Activated CD4-positive, alpha-beta T cell treated with anti-CD3 and anti-CD28 coated beads for 36 hours (primary cell): ENCODE measurements at places on chromosomes 5 and 9.

DNA sequence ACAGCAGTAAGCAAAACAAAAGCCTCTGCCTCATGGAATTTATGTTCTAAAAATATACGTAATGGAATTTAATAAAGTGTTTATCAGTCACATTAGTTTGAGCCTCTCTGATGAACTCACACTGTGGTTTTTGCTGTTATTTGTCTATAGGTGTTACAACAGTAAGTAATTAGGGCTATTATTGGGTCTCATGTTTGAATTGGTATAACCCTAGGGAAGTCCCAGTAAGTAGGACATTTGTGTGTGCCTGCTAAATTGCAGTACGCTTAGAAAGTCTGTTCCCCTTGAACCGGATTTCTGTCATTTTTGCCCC lies 197.6 kb downstream of the NR3C1 start:
- peak overlapping the region; percentile 14 for H3K27ac ChIP-seq
- H3K27me3 ChIP-seq, result no peaks in the 10 kb centered on the region
- DNase-seq, result no peak
- H3K4me3 ChIP-seq, result no peak overlapping the region
- H3K4me1 ChIP-seq, result peaks cover 19% of the 10 kb centered on the region

- peaks cover 24% of the 10 kb centered on the region for H3K4me1 ChIP-seq
- no peak overlapping the region for H3K27ac ChIP-seq
- no peak for DNase-seq
- no peak overlapping the region for H3K4me3 ChIP-seq
Observed at GRCh38 chr9:137656416-137656815, 37.6 kb downstream of the EHMT1 start.

DNA sequence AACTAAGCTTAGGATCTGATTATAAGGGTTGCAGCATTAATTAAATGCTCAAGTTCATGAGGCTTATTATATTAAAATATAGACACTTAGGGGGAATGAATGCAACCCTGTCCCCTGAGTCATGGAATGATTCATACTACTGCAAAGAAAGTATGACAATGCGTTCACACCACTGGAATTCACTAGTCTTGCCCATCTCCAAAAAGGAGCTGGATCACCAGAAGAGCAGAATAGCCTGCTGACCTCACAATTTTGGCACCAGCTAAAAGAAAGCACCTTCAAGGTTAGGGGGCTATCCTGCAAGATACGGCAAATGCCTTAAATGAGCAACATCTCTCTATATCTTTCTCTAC lies 32.0 kb upstream of the TMED7 start:
- H3K4me1 ChIP-seq, result no peaks in the 10 kb centered on the region
- H3K27me3 ChIP-seq, result peaks cover 30% of the 10 kb centered on the region
- no peaks in the 10 kb centered on the region for H3K36me3 ChIP-seq
- no peak overlapping the region for H3K4me3 ChIP-seq
- no peak overlapping the region for H3K27ac ChIP-seq
- DNase-seq, result no peak

GRCh38 chr9:91422758-91423711 lies 597 bp downstream of the NFIL3 start:
- H3K27ac ChIP-seq, result peak overlapping the region; percentile 95
- peaks cover 31% of the 10 kb centered on the region for H3K36me3 ChIP-seq
- DNase-seq, result peak; percentile 83
- H3K4me1 ChIP-seq, result peaks cover 55% of the 10 kb centered on the region
- no peaks in the 10 kb centered on the region for H3K27me3 ChIP-seq
